Activated CD4-positive, alpha-beta T cell treated with anti-CD3 and anti-CD28 coated beads for 1 hour (primary cell): ENCODE measurements at places on chromosomes 12 and 14.

- no peak for DNase-seq
Measured at GRCh38 chr14:37279818-37280217, 82.1 kb downstream of the MIPOL1 start.

DNA sequence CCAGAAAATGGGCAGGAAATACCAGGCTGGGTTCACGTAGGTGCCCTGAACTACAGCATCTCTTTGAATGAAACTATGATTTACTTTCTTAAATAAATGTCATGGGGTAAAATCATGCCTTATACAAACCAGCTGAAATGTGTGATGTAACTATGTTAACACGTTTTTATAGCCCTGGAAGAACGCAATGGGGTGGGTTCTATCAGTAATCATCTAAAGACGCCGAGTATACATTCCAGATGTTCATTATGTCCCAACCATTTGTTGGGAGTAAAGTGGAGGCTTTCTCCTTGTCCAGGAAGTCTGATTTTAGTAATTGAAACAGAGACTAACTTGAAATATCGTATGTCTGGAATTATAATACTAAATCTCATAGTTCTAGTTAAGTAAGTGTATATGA, 16.2 kb upstream of the IGF1 start:
- no peak for DNase-seq

DNA sequence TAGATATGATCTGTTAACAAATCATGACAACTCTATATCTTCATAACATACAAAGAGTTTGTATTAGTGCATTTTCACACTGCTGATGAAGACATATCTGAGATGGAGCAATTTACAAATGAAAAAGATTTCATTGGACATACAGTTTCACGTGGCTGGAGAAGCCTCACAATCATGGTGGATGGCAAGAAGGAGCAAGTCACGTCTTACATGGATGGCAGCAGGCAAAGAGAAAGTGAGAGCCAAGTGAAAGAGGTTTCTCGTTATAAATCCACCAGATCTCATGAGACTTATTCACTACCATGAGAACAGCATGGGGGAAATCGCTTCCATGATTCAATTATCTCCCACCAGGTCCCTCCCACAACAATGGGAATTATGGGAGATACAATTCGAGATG, 157.6 kb downstream of the DUSP6 start:
- no peak for DNase-seq

GRCh38 chr12:6049587-6049986, 74.9 kb downstream of the VWF start:
- DNase-seq = no peak

DNA sequence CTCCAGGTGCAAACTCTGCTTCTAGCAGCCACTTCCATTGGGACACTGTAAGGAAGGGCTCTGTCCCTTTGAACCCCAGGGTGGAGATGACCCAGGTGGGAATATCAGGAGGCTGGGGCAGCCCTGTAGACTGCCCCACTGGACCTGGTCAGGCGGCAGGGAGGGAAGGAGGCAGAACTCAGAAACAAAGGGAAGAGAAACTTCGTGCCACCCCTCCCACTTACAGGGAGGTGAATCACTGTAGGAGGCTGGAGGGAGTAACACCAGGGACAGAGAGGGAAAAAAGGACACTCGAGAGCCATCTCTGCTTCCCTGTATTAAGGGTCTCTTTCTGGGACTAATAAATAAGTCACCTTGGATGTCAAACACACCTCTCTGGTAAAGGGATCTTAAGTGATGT, 37.4 kb downstream of the ISCA2 start:
- no peak for DNase-seq

DNA sequence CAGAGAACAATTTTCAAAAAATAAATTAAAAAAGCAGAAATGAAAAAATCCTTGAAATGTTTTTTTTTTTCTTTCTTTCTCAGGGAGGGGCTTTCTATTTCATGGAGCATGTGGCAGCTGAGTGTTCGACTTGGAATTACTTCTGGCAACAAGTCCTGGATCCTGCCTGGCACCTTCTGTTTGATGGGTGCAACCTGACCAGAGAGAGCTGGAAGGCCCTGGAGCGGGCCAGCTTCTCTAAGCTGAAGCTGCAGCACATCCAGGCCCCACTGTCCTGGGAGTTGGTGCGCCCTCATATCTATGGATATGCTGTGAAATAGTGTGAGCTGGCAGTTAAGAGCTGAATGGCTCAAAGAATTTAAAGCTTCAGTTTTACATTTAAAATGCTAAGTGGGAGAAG, 22.5 kb upstream of the HIGD1C start:
- DNase-seq = no peak

GRCh38 chr12:81705586-81705985, 53.6 kb downstream of the PPFIA2 start:
- DNase-seq = no peak

- no peak for DNase-seq
Measured at GRCh38 chr14:36256126-36256801, 64.2 kb downstream of the MBIP start.

GRCh38 chr12:47801904-47802246, 17.8 kb downstream of the HDAC7 start:
- no peak for DNase-seq

DNA sequence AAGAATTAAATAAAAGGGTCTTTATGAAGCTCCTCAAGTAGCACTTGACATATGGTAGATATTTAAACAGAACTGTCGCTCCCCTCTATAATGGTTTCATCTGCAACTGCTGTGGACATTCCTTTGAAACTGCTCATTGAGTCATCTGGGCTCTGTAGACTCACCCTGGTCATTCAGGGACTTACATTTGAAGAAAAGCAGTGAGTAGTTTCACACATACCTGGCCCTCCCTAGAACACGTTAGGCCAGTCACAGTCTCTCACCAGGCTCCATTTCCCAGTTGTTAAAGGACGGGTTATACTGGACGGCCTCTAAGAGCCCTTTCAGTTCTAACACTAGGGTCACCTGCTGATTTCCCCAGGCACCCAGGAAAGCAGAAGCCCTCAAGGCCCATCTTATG, 217.0 kb downstream of the BCL11B start:
- no peak for DNase-seq

DNA sequence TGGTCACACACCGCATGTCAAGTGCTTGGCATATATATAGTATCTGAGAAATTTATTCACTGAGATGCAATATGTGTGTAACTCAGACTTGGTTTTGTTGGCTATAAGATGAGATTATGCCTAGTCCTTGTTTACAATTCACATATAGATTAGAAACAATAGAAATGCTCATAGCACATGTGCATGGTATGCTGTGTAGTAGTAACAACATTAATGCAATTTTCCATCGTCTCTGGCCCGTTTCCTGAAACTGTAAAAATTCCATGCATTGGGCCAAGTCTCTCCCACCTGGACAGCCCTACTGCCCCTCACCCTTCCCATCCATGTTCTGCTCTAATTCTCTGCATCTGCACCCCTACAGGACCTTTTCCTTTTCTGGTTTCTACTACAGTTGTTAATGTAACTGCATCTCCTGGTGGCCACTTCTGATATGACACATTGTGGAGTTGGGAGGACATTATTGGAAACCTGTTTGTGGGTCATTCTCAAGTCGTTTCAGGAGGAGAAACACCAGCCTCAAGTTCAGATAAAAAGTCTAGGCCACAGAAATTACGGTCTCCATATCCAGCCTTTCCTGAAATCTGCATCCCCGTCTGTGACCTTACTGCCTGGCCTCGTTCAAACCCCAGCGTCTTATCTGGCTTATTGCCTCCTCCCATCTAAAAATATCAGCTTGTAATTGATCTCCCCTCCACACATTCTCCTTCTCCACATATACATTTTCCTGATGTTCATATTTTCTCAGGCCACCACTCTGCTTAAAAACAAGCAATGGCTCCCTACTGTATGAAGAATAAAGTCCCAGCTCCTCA, 37.5 kb downstream of the EMP1 start:
- no peak for DNase-seq

GRCh38 chr12:31470459-31470858, 120.5 kb downstream of the DENND5B start:
- no peak for DNase-seq

DNA sequence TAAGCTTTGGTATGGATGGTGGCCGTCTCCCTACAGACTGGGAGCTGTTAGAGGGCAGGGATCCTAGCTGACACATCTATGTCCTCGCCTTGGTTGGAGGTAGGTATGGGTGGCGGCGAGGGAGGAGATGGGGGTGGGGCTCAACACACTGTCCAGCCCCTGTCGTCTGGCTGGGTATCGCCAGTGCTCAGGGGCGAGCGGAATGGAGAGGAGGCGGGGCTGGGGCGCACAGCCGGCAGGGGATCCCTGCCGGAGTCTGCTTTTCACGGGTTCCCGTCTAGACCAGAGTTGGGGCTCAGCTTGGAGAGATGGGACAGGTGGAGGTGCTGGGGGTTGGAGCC, 16.1 kb downstream of the TAMALIN start:
- no peak for DNase-seq

DNA sequence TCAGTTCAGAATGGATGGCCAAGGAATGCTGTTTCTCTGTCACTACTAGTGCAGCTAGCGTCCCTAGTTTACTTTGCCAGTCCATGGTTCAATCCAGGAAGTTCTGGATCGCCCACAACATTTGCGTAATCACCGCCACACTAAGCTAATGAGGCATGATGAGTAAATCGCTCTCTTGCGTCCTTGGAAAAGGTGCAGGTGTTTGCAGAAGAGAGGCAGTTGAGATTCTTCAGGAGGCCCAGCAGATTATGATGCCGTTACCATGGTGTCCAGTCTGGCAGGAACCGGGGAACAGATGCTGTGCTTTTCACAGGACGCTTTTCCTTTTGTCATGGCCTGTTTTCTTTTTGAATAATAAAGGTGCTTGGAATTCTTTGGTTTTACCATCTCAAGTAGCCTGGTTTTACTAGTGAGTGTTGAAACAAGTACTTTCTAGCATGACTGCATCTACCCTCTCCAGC, 9.0 kb downstream of the TPH2 start:
- DNase-seq = no peak

GRCh38 chr14:102593825-102594137, 1.3 kb downstream of the RCOR1 start:
- no peak for DNase-seq

DNA sequence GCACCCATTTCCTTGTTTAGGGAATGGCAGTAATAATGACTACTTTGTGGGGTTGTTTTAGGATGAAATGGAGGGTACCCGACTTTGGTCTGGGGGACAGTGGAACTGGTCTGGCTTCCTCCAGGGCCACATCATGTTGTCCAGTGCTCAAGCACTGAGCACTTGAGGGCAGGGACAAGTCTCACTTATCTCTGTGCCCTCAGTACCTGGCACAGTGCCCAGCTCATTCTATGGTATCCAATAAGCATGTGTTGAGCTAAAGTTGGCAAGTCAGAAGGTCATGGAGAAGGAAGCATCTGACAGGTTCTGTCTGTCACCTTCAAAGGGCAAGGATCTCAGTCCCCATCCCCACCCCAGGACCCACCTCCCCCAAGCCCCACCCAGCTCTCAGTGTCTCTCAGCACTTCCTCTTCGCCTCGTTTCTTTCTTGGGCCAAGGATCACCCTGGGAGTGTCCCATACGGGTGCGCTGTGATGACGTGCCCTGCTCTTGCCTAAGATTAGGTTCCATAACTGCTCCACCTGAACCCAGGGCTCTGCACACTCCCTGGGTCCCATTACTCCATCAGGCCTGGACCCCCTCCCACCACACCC, 24.3 kb upstream of the TMEM106C start:
- DNase-seq = no peak

DNA sequence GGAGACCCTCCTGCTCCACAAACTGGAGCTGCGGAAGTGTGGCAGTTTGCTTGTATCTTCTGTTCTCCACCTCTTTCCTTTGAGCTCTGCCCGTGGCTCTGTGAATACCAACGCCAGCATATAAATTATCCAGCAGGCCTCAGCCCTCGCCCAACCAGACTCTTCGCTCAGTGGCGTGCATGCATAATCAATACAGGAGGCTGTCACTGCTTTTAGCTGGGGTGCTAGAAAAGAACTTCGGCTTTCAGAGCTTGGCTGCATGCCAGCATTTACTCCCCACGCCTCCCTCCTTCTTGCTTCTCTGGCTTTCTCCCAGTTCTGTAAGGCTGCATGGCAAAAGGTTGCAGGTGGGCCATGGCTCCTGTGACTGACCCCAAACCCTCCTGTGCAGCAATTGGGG, 26.9 kb downstream of the NRXN3 start:
- DNase-seq = no peak

DNA sequence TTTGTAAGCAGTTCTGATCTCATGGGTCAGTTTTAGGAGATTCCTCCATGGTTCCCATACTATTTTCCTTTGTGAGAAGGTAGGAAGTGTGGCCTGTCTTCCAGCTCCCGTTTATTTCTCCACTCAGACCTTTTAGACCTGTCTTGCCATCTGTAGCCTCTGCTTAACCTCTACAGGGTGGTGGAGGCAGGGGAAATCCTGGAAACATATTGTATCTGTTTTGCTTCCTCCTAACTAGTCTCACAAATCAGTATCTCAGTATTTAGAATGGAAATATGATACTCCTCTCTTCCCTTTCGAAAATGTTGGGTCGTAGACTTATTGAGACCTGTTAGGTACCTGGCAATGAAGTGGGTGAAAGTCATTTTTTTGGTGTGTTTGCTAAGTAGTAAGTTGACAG, 399.4 kb upstream of the RGS6 start:
- no peak for DNase-seq

DNA sequence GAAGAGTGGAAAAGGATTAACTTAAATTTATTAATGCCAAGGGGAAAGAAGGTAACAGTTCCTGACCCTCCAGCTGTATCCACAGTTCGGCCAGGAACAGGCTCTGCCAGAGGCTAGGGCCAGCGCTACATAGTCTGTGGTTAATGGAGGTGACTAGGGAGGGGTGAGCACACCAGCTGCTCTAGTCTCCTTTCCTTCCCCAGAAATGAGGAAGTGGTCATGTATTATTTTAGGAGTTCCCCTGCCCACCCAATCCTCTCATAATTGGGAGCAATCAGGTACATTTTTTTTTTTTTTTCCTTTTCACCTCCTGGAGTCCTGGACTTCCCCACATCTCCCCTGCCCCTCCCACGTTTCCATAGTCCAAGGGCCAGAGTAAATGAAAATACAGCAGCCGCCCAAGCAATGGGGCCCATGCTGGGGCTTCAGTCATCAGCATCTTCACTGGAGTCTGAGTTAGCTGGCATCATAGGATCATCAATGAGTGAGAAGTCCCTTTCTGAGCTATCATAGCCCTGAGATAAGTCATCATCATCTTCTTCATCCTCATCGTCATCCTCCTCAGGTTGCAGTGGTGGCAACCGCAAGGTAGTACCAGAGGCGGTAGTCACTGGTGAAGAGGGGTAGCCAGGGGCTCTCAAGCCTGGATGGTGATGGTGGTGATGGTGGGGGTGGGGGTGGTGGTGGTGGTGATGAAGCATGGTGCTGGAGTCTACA, 1.5 kb upstream of the SUPT16H start:
- DNase-seq = no peak

DNA sequence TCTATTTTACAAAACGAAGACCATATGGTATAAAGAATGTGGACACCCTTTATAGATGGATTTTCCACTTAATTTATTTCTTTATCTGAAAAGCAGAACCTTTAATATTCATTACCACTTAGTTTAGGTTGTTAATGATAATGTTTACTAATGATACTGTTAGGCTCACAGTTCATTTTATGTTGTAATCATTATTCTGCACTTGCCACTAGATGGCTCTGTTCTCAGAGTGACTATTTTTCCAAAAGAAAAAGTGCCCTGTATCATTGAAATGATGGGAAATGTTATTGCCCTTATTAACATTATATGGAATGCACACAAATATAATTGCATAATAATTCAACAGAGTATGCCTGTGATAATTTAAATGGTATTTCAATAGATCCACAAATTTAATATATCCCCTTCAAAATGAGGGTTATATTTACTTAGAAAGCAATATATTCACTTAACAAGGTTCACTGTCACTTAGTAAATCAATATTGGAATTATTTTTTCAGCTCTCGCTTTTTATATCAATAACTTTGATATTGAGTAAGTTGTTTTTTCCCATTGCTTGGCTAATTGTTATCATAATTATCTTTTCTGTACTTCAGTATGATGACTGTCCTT, 95.7 kb downstream of the PDE3A start:
- DNase-seq = no peak
